ENCODE measurements at places on chromosomes 7 and 10.

DNA sequence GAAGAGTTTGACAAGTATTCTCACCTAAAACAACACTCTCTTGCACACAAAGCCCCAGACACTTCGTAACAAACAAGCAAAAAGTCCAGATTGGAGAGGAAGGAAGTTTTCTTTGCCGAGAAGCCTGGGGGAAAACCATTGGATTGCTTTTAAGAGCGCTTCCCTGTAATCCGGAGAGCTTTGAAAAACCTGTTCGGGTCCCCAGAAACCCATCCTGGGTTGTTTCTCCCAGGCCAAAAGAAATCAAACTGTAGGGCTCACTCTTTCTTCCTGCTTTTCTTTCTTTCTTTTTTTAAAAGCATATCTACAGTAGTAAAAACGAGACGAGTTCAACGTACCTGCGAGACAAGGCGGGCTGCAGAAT is 655 bp downstream of the SP8 start:
- DNase-seq = no peak

DNA sequence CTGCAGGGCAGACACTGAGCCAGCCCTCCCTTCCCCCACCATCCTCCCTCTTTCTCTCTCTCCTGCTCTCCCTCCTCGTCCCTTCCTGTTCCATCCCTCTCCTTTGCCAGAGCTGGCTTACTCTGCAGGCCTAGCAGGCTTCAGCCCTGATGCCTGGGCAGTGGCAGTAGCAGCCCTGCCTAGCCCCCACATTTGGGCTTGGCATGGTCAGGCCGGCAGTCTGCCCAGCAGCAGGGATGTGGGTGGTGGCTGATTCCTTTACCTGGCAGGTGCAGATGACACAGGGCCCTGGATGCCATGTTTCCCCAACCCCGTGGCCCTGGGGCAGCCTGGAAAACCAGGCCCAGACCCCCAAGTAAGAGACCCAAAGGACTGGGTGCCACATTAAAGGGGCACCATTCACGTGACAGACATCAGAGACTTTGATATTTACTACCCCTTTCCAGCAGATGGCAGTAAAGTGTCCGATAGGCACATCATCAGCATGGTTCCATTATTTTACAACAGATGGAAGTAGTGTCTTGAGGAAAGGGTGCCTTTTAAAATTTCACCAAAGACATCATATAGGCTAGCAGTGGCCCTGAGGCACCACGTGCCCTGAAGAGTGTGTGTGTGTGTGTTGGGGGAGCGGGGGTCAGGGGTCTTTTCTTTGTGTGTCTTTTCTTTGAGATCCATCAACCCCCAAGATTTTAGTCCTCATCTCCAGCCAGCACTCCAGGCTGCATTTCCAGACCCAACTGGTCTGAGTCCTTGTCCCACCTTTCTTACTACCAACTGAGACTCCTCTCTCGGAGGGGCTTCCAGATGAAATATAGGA is 5.9 kb downstream of the KCP start:
- peak; percentile 49 for DNase-seq

GRCh38 chr10:78514459-78514858 is 480.8 kb downstream of the RPS24 start:
- DNase-seq = no peak

GRCh38 chr7:7109934-7110333 is 72.4 kb upstream of the C1GALT1 start:
- DNase-seq = no peak

GRCh38 chr10:35216303-35216905 is 89.8 kb downstream of the CREM start:
- no peak for DNase-seq

DNA sequence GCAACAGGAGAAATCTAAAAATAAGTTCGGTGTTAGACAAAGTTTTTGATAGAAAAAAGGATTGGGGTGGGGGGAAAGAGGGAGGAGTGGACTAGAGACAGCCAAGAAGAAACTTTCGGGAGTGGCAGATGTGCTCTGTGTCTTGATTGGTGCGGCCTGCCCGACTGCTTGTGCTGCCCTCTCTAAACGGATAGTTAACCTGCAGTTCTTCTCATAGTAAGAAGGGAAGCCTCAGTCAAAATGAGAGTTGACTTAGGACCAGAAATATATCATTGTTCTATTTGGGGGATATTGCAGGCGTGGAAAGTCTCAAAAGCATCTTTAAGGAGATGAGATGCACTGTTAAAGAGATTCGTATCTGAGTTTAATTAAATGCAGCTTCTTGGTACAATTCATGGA is 39.3 kb downstream of the UBE3C start:
- DNase-seq = peak; percentile 63

DNA sequence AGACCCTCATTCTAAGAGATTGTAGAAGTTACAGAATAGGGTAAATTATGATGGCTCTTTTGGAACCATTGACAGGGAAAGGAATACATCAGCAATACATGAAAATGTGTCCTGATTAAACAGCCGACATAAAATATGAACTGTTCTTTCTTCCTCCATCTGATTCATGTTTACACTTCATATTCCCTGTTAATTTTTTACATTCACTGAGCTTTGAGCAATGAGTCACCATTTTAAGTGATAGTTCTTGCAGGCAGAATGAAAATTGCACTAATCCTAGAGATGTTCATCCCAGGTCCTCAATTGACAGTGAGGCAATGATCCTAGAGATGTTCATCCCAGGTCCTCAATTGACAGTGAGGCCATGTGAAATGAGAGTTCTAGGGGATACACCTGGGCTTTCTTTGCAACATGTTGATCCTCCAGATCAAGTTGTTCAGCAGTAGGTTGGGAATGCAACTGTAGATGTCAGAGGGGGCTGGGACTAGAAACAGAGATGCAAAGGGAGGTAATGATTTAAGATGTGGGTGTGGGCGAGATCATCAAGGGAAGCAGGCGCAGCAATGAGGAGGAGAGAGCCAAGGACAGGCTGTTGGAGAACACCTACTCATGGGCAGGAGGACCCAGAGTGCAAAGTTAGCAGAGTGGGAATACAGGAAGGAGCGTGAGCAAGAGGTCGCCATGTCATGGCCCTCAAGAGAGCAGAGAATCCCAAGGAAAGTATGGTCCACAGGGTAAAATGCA is 138.7 kb downstream of the ZNF365 start:
- no peak for DNase-seq

DNA sequence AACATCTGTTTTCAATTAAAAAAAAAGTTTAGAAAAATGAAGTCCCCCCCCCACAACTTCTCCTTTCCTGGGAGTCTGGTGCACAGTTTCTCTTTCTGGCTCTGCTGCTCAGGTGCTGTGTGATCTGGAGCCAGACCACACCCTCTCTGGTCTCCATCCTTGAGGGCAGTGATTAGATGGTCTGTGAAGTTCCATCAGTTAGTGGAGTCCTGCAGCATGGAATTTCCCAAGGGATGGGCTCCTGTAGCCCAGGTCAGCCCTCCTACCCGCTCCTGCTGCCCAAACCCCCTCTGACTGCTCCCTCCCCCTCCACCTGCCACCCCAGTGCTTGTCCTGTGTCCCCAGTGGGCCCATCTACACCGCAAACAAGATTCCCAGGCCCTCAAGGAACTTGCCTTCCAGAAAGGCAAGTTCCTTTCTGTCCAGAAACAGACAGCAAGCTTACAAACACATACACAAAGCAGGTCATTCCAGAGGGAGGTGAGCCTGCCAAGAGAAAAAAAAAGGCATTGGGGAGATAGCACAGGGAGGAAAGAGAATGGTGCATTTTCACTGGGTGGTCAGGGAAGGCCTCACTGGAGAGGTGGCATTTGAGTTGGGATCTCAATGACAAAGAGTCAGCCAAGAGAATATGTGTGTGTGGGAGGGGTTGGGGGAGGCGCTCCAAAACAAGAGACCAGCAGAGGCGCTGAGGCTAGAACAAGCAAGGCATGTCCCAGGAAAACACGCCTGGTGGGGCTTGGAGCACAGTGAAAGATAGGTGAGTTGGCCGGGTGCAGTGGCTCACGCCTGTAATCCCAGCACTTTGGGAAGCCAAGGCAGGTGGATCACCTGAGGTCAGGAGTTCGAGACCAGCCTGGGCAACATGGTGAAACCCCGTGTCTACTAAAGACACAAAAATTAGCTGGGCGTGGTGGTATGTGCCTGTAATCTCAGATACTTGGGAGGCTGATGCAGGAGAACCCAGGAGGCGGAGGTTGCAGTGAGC is 49.5 kb upstream of the SLC29A3 start:
- DNase-seq = no peak

- no peak for DNase-seq
These were observed 145.7 kb downstream of the REEP3 start for GRCh38 chr10:63666836-63667383.

GRCh38 chr10:1544929-1545328 is 192.4 kb downstream of the ADARB2 start:
- DNase-seq = no peak

DNA sequence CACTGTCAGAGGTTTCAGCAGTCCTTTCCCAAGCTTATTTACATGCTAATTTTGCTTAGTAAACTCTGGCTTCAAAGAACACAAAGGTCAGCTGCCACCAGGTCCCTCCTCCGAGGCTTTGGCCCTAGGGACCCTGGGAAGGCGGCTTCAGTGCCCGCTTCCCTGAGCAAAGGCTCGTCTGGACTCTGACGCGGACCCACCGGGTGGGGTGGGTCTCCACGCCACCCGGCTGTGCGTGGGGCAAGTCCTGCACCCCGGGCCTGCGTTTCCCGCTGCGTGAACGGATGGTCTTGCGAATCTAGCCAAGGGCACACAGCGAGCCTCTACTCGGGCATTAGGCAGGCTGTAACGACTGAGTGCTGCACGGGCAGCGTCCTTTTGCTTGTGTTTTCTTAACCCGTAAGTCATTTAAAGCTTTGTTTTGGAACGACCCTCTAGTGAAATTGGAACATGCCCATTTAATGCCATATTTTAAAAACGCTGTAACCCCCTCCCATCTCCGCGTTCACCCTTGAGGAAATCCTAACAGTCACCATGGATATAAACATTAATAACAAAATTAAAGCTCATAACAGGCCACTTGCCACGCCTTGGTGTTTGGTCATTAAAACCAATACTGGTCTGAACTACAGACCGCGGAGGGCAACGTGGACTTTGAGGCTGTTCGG is 828 bp downstream of the BNIP3 start:
- DNase-seq = peak; percentile 14

- no peak for DNase-seq
These were observed 51.1 kb downstream of the SHH start for GRCh38 chr7:155761162-155761561.

GRCh38 chr10:129965959-129966358 is 1.9 kb upstream of the EBF3 start:
- DNase-seq = no peak

GRCh38 chr10:122018491-122018890 is 29.5 kb downstream of the TACC2 start:
- no peak for DNase-seq

DNA sequence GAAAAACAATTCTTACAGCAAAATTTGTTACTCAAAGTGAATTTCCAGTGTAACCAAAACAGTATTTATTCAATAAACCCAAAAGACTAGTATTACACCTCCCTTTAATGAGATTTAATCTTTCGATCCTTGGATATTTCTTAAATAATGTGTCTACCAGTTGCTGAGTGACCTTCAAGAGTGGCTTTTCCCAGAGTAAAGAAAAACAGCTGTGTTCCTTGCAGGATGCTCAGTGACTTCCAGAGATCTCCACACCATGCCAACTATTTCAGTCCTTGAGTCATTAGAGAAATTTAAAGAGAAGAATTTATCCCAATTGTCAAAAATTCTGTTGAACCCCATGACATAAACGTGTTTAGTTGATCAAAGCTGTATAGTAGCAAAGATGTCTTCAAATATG is 44.0 kb downstream of the IMMP2L start:
- no peak for DNase-seq

DNA sequence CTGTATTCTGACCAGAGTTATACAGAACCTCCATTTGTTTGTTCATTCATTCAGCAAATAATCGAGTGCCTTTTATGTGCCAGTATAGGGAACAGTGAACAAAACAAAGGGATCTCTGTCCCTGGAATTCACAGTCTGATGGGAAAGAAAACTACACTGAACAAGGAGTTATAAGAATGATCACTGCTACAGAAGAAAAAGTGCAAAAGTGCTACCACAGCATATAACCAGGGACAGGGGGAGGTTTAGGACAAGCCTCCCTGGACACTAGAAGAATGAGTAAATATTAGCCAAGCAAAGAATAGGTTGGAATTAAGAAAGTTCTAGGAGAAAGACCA is 4.2 kb downstream of the CLDN12 start:
- no peak for DNase-seq

DNA sequence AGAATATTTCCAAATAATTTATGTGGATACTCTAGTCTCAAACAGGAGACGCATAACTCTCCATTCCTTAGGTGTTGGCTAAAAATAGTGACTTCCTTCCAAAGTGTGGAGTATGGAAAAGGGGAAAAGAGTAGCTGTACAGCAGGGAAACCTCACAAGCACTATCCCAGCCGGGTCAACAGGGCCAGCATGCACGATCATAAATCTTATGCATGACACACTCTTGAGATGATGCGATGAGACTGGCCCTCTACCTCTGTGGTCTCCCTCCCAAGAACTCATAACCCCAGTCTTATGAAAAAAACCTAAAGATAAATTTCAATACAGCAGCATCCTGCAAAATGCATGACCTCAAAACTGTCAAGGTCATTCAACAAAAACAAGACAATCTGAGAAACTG is 197.3 kb downstream of the TEX36 start:
- DNase-seq = no peak

GRCh38 chr10:63246356-63246755 is 113.2 kb downstream of the NRBF2 start:
- no peak for DNase-seq

GRCh38 chr7:28811008-28811407 is 147.1 kb downstream of the TRIL start:
- DNase-seq = no peak

GRCh38 chr10:46079831-46080585 is 33.9 kb upstream of the MSMB start:
- no peak for DNase-seq

- DNase-seq = no peak
These were observed 491 bp upstream of the SH2D4B start for GRCh38 chr10:80537086-80537735.

GRCh38 chr10:58384544-58384998 is 639 bp upstream of the TFAM start:
- no peak for DNase-seq

- DNase-seq = no peak
These were observed 5.5 kb downstream of the TACC2 start for GRCh38 chr10:121994429-121994941.

GRCh38 chr10:90947030-90947960 is 26.4 kb upstream of the ANKRD1 start:
- no peak for DNase-seq

DNA sequence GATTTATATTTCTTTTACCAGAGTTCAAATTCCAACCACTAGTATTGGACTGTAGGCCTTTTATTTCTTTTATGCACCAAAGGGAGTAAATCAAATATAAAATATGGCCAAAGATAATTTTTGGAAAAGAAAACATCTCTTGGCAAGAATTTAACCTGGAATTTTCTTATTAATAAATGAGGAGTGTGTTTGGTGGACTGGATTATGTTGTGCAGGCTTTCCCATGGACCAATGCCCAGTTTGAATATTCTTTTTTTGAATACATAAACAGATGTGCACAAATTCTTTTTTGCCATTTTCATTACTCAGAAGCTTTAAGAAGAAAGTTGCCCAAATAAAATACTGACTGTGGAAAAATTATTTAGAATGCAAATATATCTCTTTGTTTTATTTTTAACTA is 22.1 kb upstream of the PRKG1 start:
- DNase-seq = no peak

- no peak for DNase-seq
These were observed 40.2 kb downstream of the PDSS1 start for GRCh38 chr10:26737730-26738129.

GRCh38 chr10:30365883-30366282 is 16.8 kb upstream of the MTPAP start:
- no peak for DNase-seq

- no peak for DNase-seq
These were observed 29.6 kb downstream of the ARHGAP21 start for GRCh38 chr10:24694086-24694485.

GRCh38 chr7:74473116-74473515 is 19.4 kb downstream of the GTF2IRD1 start:
- no peak for DNase-seq
